ENCODE measurements at places on chromosomes 13 and 19.

GRCh38 chr13:40874138-40874779 lies 84.8 kb downstream of the SLC25A15 start:
- no peak for DNase-seq

DNA sequence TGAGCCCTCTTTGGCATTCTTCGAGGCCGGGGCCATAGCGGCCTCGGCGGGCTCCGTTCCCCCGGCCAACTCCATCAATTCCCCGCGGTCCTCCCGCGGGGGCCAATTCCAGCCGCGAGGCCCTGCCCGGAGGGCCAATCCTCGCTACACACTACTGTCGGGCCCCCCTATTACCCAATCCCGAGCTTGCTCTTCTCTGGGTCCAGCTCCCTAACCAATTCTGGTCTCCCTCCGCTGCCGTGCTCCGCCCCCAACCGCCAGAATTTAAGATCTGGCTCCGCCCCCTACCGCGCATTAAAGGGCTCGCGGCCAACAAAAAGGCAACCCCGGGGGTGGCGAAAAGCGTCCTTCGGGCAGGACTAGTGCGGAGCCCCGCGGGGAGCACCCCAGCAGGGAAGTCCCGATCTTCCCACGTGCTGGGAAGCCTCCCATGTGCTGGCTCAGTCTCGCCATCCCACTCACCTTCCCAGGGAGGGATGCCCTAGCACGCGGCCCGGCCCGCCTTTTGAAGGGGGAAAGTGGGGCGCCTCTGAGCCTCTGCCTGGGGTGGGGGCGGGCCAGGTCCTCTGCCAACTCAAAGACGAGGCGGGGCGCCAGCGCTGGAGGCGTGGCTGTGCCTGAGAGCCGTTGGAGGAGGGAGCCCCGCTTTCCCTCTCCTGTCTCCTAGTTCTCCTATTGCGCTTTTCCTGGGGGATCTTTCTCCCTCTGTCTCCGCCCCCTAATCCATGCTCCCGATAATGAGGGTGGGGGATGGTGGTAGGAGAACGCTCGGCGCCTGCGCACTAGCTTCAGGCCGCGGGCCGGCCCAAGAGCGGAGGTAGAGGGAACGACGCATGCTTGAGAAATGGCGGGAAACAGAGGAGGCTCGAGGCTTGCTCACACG lies 3.5 kb downstream of the LIPE start:
- DNase-seq, result peak; percentile 84

- DNase-seq, result no peak
These were observed 3.7 kb downstream of the REXO1 start for GRCh38 chr19:1844513-1845124.

DNA sequence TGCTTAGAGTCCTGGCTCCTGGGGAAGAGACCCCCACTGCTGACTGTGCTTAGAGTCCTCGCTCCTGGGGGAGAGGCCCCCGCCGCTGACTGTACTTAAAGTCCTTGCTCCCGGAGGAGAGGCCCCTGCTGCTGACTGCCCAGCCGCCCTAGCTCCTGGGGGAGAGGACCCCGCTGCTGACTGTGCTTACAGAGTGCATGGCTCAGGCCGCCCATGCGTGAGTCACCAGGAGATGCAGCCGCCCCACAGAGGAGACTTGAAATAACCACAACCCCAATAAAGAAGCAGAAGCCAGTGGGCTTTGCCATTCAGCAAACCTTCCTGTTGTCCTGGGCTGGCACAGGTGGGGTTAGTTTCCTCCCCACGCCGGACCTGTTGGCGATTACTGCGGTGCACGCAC lies 79.2 kb upstream of the C13orf46 start:
- no peak for DNase-seq

DNA sequence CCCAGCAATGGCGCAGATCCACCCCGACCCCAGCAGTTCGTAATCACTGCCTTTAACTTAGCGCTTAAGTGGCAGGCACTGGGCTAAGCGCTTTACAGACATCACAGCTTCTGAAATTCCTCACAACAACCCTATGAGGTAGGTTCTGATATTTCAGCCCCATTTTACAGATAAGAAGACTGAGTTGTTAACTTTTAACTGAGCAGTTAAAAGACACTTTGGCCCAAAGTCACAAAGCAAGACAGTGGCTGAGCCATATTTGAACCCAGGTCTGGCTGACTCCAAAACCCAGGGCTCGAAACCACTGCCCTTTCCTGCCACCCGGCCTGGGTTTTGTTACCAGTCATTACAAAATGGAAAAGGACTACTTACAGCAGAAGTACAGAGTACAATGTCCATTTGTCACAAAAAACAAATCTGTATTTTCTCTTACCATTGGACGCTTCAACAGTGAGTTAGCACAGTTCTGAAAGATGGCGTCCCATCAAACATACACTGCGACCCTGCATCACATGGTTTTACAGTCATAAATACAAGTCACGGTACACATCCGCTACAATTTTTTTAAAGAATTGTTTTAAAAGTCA lies 8.5 kb downstream of the HNRNPL start:
- no peak for DNase-seq

DNA sequence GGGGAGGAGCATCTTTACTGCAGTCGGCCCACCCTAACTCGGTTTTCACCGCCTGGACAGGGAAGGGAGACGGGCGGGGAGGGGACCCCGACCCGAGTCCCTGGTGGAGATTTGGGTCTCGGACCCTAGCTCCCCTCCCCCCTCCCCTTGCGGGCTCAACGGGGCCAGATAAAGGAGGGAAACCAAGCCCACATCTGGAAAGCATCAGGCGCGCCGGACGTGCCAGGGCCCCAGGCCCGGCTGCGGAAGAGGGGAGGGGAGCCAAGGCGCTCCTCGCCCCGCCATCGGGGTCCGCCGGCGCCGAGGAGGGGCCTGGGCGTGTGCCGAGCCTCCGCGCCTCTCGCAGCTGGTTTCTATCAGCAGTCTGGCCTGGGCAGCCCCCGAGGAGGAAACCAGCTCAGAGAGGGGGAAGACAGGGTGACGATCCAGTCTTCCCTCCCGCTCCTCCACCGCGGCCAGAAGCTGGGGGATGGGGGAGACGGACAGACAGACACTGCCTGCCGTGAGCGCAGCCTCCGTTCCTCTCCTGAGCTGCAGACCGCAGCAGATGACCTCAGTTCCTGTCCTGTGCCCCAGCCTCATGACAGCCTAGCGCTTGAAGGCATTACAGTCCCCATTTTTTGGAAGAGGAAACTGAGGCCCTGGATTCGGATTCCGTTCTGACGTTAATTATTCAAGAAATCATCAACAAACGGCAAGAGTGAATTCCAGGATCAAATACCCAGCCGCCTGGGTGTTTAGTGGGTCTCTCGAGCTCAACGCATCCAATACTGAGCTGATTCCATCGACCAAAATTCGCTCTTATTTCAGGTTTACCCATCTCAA lies 3.6 kb upstream of the GNG8 start:
- no peak for DNase-seq

DNA sequence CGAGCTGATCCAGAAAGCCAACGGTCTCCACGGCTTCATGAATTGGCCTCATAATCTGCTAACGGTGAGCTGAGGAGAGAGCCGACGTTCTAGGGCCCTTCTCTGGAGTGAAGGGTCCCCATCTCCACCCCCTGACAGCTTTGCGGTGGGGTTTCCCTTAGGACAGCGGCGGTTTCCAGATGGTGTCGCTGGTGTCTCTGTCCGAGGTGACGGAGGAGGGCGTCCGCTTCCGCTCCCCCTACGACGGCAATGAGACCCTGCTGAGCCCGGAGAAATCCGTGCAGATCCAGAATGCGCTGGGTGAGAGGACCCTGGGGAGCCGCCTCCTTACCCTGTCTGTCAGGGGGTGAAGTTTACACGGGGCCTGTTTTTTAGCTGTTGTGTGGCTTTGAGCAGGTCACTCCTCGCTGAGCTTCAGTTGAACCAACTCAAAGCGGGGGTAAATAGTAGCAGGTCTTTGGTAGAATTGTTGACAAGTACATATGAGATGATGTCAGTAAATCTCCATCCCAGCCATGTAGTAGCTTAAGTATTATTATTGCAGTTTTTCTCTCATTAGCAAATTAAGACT lies 801 bp downstream of the QTRT1 start:
- peak; percentile 34 for DNase-seq

- DNase-seq, result no peak
These were observed 19.7 kb upstream of the MATK start for GRCh38 chr19:3805859-3806258.

GRCh38 chr13:51811046-51811445 lies 7.1 kb upstream of the DHRS12 start:
- no peak for DNase-seq

DNA sequence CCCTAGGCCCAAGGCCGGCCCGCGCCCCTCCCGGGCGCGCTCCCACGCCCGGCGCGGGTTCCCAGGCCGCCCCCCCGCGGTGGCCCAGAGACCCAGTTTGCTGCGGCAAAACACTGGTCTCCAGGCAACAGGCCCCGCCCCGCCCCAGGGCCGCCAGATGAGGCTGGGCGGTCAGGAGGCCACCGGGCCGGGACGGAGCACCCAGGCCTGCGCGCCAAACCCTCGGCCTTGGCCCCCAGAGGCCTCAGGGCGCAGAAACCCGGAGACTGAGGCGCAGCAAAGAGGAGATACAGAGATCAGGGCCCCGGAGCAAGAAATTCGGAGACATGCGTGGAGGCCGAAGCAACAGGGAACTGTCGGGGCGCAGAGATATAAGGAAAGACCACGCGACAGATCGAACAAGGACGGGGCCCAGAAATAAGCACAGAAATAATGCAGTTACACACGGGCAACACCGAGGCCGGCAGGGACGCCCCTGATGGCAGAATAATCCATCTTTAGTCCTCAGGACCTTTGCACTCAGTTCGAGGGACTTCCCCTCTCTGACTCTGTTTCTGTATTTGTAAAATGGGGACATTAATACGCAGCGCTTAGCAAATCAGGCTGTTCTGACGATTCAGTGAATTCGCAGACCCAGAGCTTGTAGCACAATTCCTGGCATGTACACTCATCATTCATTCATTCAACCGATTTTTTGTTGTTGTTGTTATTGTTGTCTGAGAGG lies 20.8 kb upstream of the ERCC1 start:
- DNase-seq, result peak; percentile 74

DNA sequence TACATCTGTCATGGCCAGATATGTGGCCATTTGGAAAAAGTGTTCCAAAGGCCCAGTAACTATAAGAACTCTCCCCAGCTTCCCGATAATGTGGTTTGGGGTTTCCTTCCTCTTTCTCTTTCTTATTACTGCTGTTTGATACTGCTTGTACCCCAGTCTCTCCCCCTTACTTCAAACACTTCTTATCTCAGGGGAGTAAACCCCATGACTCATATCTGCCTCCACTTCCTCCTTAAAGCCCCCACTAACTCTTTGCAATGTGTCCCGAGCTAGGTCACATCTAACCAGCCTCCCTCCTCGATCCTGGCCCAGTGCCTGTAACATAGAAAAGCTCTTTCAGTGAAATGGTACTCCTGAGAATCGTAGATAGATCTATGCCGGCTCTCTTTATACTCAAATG lies 82.4 kb upstream of the STARD13 start:
- no peak for DNase-seq

- no peak for DNase-seq
These were observed 24.1 kb upstream of the AKAP11 start for GRCh38 chr13:42247883-42248282.

- DNase-seq, result no peak
These were observed 453.9 kb downstream of the COG6 start for GRCh38 chr13:40109351-40109844.

DNA sequence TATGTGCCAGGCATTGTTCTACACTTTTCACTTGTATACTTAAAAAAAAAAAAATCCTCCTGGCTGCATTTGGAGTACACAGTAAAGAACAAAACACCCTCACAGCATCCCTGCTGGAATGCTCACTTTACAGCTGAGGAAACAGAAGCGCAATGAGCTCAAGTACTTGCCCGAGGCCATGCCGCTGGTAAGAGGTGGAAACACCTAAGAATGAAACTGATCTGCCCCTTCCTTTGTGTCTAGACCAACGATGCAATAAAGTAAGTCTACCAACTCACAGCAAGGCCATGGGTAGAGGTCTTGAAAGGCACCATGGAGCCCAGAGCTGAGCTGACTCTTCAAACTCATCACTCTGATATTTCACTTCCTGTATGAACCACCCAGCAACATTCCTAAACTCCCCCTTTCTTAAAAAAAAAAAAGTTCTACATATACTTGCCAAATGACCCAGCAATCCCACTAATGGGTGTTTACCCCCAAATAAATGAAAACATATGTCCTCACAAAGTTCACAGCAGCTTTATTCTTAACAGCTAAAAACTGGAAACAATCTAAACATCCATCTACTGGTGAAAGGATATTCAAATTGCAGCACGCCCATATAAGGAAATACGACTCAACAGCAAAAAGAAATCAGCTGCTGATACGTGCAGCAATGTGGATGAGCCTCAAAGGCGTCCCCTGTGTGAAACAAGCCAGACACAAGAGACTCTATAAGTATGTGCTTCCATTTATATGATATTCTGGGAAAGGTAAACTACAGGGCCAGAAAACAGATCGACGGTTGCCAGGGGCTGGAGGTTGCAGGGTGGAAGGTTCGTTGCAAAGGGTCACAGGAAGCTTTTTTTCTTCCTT lies 236.6 kb upstream of the MAB21L1 start:
- DNase-seq, result no peak

DNA sequence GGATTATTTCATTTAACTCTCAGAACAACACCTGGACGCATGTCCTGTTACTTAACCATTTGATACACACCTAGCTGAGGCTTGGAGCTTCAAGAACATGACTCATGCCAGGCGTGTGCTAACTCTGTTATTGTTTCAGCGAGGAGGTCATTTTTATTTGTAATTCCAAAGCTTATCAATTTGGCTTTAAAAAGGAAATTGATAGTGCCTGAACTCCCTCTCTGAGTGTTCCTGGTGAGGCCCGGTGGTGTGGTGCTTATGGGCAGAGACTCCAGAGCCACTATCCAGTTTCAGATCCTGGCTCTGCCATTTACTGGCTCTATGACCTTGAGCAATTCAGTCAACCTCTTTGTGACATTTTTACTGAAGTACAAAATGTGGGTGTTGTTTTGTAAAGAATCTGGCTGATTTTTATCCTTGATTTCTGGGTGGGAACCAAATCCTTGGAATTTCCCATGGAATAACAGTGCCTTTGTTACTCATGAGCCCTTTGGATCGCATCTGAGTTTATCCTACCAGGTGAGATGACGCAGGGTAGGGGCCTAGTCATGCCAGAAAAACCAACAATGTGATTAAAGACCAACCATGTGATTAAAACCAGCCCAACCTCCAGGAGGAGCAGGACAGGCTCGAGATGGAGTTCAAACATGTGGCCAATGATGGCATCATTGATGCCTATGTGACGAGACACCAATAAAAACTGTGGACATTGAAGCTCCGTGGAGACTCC lies 198.8 kb downstream of the MYO16 start:
- no peak for DNase-seq

DNA sequence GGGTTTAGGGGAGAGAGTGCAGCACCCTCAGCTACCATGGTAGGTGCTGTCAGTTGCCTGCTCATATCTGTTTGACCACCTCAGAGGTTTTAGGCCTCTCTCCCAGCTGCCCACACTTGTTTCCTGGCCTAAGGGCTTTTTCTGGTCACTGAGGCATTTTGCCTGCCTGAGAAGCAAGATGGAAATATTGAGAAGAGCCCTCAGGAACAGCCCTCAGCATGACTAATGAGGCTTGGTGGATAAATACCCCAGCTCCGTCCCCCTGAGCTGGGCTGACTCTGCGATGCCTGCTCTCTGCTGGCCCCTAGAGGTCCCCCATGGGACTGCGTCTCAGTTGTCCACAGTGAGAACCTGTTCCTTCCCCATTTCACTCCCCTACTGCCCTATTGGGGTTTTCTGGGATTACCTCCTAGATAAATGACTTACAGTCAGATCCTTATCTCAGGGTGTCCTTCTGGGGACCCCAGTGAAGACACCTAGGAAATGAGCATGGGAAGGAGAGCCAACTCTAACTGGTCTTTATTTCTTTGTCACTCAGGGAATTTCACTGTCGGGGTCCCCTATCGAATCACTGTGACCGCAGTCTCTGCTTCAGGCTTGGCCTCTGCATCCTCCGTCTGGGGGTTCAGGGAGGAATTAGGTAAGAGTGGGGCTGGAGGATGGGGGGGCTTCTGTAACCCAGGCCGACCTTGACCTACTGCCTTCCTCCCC lies 13.3 kb downstream of the PALM3 start:
- DNase-seq, result peak; percentile 13

Data from NCI-H1930 (cell line).